ENCODE measurements at places on chromosomes 16 and 17. TPM values are rescaled to one million over a fixed set of nuclear protein-coding genes. Genes with fewer than 3 reads are reported as not detected.

DNA sequence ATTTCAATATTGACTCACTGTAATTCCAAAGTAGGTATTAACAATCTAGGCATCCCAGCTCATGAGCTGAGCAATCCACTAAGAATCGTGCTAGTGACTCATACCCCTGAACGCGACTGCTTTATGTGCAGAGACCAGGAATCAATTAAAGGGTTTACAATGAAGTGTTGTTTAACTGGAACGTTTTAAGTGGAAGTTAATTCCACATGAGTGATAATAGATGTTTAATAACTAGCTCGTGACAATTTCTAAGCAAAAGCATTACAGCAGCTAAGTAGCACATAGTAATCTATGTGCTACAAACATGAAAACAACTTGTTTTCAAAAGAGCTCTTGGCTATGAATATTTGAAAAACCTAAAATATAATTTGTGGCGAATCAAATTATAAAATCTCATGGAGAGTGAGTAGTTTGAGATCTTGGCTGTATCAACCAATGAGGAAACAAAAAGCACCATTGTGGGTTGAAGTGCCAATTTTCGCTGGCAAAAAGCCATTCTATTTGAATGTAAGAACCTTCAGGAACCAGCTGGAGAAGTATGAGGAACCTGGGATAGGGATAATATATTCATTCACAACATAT, 9.4 kb downstream of the GJC1 start:
- no peak for DNase-seq

GRCh38 chr16:12535535-12536411, 267.9 kb downstream of the CPPED1 start:
- DNase-seq: no peak

- no peak for DNase-seq
Observed at GRCh38 chr17:78344666-78345065, 15.2 kb downstream of the SOCS3 start.

- DNase-seq: no peak
Observed at GRCh38 chr16:26344240-26344776, 652.5 kb downstream of the HS3ST4 start.

GRCh38 chr17:80082403-80083135, 18.8 kb upstream of the GAA start:
- DNase-seq: no peak

DNA sequence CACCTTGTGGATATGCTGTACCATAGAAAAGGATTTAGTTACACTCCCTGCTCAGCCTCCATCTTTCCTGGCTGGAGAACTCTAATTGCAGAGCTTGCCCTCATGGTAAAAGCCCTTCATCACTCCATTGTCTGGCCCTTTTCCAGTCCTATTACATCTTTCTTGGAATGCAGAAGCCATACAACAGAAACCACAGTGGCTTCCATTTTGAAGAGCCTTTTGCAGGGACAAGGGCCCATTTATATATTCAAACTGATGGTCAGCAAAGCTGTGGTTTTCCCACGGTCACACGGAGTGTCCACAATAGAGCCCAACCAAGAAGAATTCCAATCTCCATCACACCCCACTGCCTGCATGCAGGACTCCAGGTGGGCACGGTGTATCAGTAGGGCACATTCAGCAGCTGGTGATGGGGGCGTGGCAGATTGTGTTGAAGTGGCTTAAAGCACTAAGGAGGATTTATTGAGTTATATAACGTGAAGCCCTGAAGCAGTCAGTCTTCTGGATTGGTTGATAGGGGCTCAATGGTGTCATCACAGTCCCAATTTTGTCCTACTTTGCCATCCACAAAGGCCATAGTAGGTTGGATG, 20.3 kb downstream of the COPRS start:
- DNase-seq: no peak

DNA sequence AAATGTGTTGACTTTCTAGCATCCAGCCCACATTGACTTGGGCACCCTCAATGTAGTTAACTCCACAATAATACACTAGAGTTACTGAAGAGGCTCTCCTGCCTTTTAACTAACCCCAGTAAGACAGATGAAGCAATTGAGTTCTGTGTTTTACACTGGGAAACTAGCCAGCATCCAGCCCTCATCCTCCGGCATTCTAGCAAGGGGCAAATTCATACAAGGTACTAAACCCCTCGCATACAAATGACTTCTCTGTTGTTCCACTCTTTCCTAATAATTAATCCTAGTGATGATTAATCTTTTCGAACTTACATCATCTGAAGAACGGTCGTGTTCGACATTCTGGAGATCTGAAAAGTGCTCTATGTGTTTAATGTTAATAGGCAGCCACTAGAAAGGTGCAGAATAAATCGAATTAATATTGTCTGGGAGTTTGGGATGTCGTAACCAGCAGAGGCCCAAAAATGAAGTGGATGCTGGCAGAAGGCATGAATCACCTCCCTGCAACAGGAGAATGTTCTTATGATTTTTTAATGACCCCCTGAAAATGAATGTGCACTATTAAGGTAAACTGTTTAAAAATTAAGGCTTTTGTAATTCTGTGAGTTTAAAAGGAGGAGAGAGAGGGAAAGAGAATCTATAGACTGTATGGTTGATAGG, 249.4 kb downstream of the SNX29 start:
- no peak for DNase-seq

DNA sequence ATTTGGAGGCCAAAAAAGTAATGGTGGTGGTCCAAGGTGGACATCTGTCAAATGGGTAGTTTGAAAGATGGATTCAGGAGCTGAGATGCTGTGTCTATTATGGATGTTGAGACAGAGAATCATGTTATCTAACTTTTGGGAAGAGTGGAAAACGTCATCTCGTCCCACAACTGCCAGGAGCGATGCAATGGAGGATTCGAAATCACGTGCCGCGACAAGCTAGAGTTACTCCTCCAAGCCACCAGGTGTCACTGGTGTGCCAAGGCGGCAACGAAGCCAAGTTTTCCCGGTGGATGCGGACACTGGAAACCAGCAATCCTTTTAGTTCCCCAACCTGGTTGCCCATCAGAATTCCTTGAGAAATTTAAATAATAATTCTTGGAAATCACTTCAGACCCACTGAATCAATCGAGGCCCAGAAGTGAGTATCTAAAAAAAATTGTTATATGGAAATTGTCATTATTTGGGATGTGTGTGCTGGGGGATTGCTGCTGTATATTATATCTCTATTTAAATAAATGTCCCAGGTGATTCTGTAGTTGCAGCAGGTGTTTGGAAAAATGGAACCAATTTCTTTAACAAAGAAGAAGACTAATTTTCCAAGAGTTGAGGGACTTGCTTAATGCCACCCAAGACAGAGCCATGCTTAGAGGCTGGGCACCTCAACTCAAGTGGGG, 206.1 kb downstream of the HAPSTR1 start:
- no peak for DNase-seq

DNA sequence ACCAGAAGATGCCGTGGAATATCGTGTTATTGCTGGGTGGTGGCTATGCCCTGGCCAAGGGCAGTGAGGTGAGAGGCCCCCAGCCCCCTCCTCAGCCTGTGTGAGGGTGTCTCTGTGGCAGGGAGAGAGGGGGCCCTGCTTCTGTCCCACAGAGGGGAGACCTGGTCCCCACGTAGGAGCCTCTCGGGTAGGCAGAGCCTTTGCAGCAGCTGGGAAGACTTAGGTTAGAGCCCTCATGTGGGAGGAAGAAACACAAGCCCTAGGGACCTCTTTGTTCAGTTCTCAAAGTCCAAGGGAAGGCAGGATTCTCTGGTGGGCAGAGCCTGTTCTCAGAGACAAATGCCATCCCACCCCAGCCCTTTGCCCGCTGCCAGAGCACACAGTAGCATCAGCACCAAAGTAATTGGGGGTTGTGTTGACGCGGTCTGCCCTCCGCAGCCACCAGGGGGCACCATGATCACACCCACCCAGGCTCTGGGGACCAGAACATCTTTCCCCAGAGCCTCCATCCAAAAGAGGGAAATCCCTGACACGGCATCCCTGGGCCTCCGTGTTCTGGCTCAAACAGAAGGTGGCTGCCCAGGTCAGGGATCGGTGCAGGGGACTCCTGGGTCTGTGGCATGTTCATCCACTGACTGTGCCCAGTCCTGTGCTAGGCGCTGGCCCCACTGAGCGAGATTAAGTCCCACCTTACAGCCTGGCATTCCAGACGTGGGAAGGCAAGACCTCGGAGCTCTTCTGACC, 11.5 kb upstream of the FOXN1 start:
- no peak for DNase-seq

- DNase-seq: no peak
Observed at GRCh38 chr17:72004011-72004427, 116.8 kb upstream of the SOX9 start.

- no peak for DNase-seq
Observed at GRCh38 chr17:10069301-10069700, 129.1 kb downstream of the GAS7 start.

DNA sequence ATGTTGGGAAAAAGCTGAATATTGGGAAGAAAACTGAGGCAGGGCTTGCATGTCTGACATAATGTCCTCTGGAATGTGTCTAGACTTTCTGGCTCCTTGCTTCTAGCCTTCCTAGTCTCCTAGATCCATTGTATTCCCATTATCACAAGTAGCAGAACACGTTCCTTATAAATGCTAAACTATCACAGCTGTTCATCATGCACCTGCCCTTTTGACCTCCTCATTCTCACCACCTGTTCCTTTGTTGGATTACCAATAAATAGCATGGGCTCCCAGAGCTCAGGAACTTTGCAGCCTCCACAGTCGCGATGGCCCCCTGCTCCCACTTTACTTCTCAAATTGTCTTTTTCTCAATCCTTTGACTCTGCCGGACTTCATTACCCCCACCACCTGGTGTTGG, 49.7 kb downstream of the ACSM1 start:
- DNase-seq: no peak

DNA sequence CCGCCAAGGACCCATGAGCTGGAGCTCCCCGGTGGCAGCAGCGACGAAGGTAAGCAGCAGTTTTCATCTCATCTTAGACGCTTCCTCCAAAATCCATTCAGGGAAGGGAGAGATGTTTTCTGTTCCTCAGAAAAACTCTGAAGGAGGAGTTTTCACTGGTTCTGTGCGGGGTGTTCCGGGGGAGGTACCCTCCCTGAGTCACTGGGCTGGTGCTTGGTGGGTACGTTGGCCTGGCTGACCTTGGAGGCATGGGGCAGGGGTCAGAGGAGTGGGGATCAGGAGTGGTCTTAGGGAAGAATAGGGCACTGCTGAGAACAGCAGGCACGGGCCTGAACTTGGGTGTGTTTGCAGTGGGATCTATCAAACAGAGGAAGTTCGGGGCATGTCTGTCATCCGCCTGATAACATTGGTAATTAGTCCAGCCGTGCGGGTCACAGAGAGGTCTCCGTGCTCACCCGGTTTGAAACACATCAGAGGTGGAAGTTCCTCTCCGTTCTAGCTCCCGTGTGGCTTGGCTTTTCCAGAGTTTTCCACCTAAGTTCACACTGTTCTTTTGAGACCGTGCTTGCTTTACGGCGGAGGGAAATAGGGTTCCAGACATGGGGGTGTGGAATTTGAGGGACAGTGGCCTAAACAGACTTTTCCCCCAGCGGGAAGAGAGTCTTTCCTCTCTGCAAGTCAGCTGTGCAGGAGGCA, 59.6 kb upstream of the CIBAR2 start:
- no peak for DNase-seq

GRCh38 chr16:51374346-51374745, 223.3 kb upstream of the SALL1 start:
- DNase-seq: no peak

DNA sequence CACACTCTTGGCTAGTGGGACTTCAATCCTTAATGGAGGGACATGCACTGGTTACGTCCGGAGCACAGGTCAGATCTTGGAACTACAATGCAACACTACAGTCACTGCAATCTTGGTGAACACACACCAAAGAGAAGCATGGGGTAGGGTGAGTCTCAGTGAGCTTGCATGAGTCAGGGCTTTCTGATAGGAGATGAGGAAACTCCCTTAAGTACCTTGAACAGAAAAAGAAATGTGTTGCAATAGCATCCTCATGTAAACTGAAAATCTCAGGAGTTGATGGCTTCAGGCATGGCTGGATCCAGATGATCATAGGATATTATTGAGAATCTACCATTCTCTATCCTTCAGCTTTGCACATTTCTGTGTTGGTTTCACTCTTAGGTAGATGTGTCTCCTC, 54.1 kb downstream of the CES1 start:
- no peak for DNase-seq

GRCh38 chr17:79295307-79295706, 220.7 kb downstream of the ENGASE start:
- no peak for DNase-seq

DNA sequence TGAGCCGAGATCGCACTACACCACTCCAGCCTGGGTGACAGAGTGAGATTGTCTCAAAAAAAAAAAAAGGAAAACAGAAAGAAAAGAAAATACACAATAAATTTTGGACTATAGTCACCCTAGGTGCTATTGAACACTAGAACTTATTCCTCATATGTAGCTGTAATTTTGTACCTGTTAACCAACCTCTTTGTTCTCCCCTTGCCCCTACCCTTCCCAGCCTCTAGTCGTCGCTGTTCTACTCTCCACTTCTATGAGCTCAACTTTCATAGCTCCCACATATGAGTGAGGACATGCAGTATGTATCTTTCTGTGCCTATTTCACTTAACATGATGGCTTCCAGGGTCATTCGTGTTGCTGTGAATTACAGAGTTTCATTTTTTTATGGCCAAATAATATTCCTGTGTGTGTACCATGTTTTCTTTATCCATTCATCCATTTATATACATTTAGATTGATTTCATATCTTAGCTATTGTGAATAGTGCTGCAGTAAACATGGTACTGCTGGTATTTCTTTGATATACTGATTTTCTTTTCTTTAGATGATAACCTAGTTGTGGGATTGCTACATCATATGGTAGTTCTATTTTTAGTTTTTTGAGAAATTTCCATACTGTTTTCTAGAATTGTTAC, 28.3 kb downstream of the VPS35L start:
- DNase-seq: no peak

GRCh38 chr16:15542261-15542660, 100.7 kb downstream of the MARF1 start:
- DNase-seq: no peak

DNA sequence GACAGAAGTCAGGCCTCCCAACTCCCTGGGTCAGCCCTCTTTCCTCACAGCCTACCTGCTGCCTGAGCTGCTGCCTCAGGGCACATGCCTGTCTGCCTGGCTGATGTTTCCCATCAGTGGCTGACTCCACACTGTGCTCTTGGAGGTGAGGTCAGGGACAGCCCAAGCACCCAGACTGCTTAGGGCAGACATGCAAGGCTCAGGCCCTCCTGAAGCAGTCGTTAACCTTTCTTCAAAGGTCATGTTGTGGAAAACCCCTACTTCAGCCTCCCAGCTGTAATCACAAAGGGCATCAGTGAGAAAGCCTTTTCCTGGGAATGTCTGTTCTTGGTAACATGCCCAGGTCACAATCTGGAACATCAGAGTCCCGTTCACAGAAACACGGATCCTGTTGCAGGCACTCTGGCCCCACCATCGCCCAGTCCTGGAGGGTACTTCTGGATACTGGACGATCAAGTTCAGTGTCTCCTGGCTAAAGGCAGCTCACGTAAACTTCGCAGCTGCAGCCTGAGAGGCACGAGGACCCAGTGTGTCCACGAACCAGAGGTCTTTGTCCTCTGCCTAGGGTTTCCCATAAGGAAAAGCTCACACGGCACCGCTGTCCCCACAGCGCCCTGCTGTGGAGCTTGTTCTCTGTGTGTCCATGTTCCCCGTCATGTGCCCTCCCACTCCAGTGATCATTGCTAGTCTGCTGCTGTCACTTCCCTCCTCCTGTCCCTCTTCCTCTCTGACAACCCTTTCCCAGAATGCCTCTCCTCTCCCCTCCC, 54.9 kb downstream of the GNAO1 start:
- DNase-seq: no peak

GRCh38 chr17:721540-721937, 6.9 kb upstream of the VPS53 start:
- no peak for DNase-seq

MYH1 gene
- not detected for total RNA-seq

WDR45B gene
- total RNA-seq: 50.0 TPM

MMP2 gene
- 351 TPM for total RNA-seq

KRT15 gene
- total RNA-seq: not detected

ZMYND15 gene
- total RNA-seq: 2.5 TPM

KDM6B gene
- total RNA-seq: 35.8 TPM

Measured in thoracic aorta (tissue), 2 donors.